ENCODE measurements at places on chromosomes 5 and 9. TPM values are rescaled to one million over a fixed set of nuclear protein-coding genes. Genes with fewer than 3 reads are reported as not detected.

PHF24 gene
- 0.46 TPM for total RNA-seq

STOM gene
- total RNA-seq, result 186 TPM

PDLIM4 gene
- total RNA-seq, result 3.1 TPM

PTGER4 gene
- 8.7 TPM for total RNA-seq

DNA sequence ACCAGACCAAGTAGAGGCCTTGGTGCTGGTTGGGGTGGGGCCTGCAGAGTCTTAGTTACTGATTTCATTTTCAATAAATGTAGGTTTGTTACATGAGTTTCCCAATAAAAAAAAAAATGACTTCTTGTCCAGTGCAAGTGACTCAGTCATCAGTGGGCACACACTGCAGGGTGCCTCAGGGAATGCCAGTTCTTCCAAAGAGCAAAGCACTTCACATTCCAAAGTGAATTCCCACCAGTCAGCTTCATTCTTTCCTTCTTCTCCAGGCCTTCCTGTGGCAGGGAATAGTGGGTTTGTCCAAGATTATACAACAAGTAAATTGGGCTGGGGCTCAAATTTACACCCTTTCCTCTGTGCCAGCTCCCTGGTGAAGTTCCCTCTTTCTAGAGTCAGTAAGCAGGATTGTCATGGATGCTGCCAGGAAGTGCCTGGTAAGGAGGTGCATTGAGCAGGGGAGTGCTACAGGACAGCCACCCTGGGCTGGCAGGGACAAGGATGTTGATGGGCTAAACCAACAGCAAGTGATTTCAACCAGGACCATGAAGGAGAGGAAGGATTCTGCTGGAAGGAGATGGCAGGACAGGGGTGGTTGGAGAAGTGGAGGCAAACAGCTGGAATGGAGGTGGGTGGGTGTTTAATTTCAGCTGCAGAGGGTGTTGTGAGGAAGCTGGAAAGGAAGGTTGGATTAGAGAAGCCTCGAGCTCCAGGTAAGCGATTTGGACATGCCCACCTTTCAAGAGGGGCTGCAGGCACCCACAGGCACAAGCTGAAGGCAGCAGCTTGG is 3.7 kb upstream of the B4GALT7 start:
- H3K27ac ChIP-seq, result no peak overlapping the region
- peaks cover 24% of the 10 kb centered on the region for H3K4me1 ChIP-seq
- H3K36me3 ChIP-seq, result peaks cover 38% of the 10 kb centered on the region
- no peak for DNase-seq
- no peak overlapping the region for H3K4me3 ChIP-seq
- H3K27me3 ChIP-seq, result peaks cover 2% of the 10 kb centered on the region

DNA sequence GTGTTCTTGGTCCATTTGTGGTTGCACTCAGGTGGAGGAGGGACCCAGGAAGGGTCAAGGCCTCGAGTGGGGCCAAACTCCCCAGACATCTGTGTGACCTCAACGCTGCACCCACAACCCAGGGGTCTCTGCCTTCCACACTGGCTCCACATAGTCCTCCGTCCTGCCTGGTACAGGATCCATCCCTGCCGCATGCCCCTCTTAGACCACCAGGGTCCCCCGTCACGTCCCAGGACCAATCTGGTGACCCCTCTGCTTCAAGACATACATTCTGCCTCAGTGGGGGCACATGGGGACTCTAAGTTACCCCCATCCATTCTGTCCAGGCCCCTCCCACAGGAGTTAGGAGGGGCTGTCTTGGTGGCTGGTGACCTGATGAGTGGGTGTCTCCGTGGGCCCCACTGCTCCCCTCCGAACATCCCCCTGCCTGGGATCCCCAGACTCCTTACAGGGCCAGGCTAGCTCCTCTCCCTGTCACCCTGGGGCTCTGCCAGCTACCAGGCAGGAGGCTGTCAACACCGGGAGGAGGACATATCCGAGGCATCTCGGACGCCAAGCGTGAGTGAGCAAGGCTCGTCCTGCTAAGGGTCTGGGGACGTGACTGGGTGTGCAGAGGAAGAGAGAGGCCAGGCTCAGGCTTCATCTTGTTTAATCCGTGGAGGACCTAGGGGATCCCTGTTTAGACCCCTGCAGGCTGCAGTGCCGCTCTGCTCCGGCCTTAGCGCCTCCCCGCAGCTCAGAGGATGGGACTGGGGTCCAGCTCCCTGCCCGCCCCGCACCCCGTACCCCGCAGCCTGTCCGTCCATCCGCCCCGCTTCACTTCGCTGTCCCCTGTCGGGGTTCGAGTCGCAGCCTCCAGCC is 32.3 kb downstream of the TSPAN17 start:
- no peaks in the 10 kb centered on the region for H3K36me3 ChIP-seq
- no peak for DNase-seq
- peaks cover 53% of the 10 kb centered on the region for H3K27me3 ChIP-seq
- H3K4me3 ChIP-seq, result no peak overlapping the region
- H3K27ac ChIP-seq, result no peak overlapping the region

- H3K4me3 ChIP-seq, result no peak overlapping the region
- no peaks in the 10 kb centered on the region for H3K27me3 ChIP-seq
- no peaks in the 10 kb centered on the region for H3K36me3 ChIP-seq
- DNase-seq, result no peak
- peaks cover 19% of the 10 kb centered on the region for H3K4me1 ChIP-seq
These were observed 17.8 kb upstream of the TRAF1 start for GRCh38 chr9:120944434-120944843.

GRCh38 chr5:79025054-79025472 is 40.0 kb upstream of the ARSB start:
- peak; percentile 59 for DNase-seq
- no peaks in the 10 kb centered on the region for H3K27me3 ChIP-seq
- H3K4me1 ChIP-seq, result peaks cover 17% of the 10 kb centered on the region
- H3K4me3 ChIP-seq, result peak overlapping the region; percentile 21
- no peak overlapping the region for H3K27ac ChIP-seq

GRCh38 chr9:105834404-105834803 is 140.1 kb downstream of the TMEM38B start:
- H3K4me1 ChIP-seq, result no peaks in the 10 kb centered on the region
- no peak overlapping the region for H3K4me3 ChIP-seq
- H3K36me3 ChIP-seq, result no peaks in the 10 kb centered on the region
- no peak for DNase-seq

DNA sequence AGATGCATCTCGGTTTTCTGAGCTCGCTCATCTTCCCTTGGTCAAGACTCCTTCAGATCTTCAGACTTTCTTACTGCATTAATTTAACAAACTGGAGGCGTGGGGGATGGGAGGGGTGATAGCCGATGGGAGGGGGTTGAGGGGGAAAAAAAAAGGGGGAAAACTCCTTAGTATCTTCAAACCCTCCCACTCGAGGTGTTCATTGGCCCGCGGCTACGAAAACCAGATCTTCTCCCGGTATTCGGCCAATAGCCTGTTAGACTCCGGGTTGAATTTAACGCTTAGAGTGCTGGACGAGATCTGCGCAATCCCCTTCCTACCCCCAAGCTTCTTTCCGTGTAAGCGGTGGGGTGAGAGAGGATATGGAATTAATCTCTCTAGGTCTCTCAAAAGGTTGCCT is 689 bp upstream of the GLRA1 start:
- no peaks in the 10 kb centered on the region for H3K36me3 ChIP-seq
- H3K4me1 ChIP-seq, result no peaks in the 10 kb centered on the region
- DNase-seq, result no peak
- H3K27me3 ChIP-seq, result peaks cover 42% of the 10 kb centered on the region
- no peak overlapping the region for H3K27ac ChIP-seq

DNA sequence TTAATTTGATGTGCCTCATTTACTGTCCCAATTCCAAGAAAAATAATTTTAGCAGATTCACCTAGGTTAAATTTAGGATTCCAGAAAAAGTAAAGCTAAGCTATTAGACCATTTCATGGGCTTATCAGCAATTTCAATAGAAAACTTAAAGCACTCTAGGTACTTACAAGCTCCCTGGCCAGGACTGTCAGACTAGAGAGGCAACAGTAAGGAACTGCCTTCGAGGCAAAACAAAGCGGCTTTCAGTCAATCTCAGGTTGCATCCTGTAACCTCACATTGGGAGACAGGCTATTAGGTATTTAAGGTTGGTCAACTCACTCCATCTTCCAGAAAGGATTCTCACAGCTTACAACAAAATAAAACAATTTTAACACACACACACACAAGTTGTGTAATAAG is 48.7 kb upstream of the FSD1L start:
- no peaks in the 10 kb centered on the region for H3K27me3 ChIP-seq
- no peak for DNase-seq
- H3K4me1 ChIP-seq, result peaks cover 9% of the 10 kb centered on the region

Data from heart right ventricle (tissue), 16 donors.